NCI-H1092 treated with DMSO at 0.1 percent for 48 hours (cell line): ENCODE measurements at places on chromosomes 16 and 17.

DNA sequence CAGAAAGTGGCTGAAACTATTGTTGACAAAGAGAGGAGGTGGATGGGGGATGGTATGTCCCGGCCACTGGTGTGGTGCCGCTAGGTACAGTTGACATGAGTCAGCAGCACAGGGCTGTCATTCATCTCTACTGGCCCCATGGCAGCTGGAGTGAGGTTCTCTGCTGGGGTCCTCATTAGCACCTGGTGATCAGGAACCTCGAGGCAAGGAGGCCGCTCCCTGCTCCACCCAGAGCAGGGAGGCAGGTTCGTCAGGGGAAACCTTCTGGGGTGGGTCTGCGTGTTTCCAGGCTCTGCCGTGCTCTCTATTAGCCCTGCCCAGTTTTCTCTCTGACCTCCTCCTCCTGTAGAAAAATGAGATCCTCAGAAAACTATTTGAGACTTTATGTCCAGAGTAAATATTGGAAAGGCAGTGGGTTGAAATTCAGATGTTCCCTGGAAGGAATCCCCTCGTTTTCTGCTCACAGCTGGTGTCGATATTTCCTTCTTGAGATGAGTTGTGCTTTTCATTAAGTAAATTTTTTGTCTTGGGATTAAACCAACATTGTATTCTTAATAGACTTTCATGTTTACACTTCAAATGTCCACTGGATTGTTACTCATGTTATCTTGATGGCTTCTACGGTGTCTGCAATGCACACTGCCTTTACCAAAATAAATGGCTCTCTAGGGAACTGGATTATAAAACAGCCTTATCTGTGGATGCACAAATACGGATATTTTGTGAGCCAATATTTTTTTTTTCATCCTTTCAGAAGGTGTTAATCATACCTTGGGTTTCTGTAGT, 7.1 kb downstream of the NTN1 start:
- no peak for DNase-seq

DNA sequence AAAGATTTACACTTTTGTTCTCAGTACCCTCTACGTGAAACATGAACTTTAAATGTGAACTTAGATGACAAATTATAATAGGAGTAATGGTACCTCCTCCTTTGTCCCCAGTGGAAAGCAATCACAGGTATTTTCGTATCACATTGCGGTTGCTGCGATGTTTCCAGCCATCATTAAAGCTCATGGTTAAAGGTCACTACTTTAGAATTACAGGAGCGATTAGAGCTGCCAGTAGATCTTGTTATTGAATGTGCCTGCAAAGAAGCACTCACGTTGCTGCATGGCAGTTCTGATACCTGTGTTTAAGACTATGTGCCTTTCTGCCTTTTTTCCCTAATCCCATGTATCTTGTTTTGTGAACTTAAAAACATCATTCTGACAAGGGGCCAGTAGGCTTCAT, 301.0 kb downstream of the CPPED1 start:
- DNase-seq = no peak

- DNase-seq = no peak
These were observed 5.5 kb downstream of the TAC4 start for GRCh38 chr17:49842371-49842770.

DNA sequence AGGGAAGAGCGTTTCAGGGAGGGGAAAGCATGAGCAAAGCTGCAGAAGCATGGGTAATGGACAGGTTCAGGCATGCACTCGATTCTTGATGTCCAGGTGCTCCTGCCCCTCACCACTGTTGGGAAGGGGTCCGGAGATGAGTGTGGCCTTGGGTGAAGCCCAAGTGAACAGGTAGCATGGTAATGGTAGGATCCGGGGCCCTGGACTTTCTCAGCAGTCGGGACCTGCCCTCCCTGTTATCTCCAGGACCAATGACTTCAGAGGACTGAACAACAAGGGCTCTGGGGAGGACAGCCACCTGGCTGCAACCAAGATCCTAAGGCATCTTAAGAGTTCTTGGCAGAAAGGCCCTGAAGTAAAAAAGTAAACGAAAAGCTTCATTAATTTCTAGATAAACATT, 306.8 kb downstream of the CPPED1 start:
- no peak for DNase-seq

DNA sequence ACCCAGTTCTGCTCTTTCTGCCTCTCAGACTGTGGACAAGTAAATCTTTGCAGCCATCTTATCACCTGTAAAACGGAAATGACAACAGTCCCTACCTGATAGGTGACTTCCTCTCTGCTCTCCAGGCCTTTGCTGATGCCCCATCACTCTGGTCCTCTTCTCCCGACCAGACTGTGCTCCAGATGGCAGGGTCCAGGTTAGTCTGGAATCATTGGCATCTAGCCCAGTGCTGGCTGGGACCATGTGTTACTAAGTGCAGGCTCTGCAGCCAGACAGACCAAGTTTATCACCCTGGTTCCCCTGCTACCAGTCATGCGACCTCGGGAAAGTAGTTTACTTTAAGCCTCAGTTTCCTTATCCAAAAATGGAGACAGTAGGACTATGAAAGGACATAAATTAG, 1.8 kb upstream of the NUBP1 start:
- DNase-seq = peak; percentile 70

GRCh38 chr17:61463316-61464129, 11.3 kb downstream of the TBX4 start:
- no peak for DNase-seq

GRCh38 chr17:64061178-64061898, 40.9 kb upstream of the ICAM2 start:
- no peak for DNase-seq

DNA sequence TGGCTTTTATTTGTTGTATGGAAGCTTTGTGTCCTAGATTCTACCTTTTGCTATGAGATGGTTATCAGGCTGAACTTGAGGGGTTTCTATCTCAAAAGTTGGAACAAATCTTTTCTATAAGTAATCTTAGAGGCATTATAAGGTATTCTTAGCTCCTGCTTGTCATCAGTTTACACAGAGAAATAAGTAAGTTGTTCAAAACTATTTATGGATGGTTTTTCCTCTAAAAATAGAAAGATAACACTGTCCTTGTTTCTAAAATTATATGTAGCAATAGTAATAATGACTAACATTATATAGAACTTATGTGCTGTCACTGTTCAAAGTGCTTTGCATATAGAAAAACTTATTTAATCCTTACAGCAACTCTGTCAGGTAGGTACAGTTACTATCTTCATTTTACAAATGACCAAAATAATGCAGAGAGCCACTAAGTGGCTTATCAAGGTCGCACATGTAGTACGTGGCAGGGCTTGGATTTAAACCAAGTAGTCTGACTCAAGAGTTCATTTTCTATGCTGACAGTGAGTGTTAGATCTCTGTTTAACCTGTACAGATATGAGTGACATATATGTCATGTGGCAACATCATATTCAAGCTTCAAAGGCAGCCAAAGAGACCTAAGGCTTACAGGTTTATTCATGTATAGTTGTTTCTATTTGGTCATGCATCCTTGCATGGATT, 59.0 kb downstream of the PHKB start:
- no peak for DNase-seq

DNA sequence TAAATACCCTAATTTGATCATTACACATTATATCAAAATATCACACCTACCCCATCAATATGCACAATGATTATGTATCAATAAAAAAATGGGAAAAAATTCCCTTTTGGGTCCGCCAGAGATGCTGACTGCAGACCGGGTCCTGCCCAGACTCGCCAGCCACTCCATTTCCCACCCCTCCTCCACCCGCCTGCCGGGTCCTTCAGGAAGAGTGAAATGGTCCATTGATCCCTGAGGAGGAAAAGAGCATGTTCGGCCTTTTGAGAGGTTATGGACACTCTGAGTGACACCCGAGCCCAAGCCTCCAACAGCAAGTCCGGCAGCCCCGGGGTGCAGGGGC, 123.9 kb upstream of the ZFHX3 start:
- DNase-seq = peak; percentile 58

DNA sequence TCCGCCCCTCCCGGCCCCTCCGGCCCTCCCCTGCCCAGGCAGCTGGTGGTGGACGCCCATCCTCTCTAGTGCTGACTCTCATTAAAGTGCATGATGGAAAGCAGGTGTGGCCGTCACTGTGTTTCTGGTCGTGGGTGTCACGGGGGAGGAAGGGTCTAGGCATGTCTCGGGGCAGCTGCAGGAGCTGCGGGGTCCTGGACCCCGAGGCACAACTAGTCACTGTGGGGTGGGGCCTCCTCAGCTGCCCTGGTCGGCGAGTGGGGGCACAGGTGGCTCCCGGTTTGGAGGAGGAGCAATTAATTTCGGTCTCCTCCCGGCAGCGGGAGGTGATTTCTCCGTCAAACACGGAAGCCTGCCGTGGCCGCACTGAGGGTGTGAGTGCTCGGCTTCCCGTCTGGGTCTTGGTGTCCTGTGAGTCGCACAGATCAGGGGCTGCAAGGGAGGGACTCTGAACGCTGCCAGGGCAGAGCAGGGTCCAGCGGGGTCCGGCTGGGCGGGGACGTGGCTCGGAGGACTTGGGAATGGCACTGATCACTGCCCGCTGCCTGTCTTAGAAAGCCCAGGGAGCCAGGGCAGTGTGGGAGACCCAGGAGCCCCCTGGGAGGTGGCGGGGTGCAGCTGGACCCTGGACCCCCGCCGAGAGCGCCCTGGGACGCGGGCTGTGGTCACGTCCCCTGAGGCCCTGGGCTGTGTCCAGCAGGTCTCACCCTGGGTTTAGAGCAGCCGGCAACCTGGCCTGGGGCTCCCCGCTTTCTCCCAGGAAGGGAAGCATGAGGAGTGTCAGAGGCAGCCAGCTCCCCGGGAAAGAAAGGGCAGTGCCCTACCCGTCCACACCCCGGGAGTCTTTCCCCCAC, 3.3 kb downstream of the TPSD1 start:
- DNase-seq = no peak

DNA sequence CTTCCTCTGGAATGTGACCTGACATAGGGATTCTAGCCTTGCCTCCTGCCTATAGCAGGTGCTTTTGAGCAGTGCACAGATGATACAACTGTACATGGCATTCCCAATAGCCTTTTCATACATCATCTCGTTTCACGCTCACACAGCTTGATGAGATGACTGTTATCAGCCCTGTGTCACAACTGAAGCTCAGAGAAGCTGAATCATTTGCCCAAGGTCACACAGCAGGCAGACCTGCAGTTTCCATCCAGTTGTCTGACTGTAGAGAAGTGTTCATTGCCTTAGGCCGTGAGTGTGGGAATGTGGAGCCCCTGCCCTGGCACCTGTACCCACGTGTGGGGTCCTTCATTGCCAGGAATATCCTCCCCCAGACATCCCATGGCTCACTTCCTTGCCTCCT, 20.1 kb downstream of the WFDC1 start:
- DNase-seq = no peak

- DNase-seq = peak; percentile 13
These were observed 17.4 kb upstream of the C17orf107 start for GRCh38 chr17:4881761-4882555.

- DNase-seq = no peak
These were observed 365.6 kb downstream of the SLC39A11 start for GRCh38 chr17:72726936-72727335.

DNA sequence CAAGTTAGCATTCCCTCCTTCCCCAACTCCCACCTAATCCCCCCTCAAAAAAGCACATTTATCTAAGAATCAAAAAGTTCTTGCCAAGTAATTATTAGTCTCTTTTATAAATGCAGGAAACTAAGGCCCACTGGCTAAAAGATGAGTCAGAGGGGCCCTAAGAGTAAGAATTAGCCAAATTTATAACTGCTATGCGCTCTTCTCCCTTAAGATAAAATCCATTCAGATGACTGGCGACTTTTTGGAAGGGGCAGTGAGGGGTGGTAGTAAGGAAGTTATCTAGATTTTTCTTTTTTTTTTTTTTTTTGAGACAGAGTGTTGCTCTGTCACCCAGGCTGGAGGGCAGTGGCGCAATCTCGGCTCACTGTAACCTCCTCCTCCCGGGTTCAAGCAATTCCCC, 17.1 kb downstream of the ZNF652 start:
- no peak for DNase-seq

DNA sequence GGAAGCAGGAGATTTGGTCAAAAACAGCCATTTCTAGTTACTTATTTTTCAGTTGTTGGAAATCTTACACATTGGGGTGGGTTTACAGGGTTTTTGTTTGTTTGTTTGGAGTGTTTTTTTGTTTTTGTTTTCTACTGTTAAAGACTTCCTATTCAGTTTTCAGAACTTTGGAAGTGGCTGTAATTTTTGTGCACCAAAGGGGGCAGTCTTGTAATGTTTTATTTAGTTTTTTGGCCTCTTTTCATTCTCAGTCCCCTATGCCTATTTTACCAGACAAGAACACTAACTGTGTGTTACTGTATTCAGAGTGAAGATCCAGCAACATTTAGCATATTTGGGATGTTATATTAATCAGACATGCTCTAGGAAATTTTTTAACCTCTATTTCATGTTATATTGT, 20.6 kb downstream of the TPPP3 start:
- DNase-seq = peak; percentile 51

DNA sequence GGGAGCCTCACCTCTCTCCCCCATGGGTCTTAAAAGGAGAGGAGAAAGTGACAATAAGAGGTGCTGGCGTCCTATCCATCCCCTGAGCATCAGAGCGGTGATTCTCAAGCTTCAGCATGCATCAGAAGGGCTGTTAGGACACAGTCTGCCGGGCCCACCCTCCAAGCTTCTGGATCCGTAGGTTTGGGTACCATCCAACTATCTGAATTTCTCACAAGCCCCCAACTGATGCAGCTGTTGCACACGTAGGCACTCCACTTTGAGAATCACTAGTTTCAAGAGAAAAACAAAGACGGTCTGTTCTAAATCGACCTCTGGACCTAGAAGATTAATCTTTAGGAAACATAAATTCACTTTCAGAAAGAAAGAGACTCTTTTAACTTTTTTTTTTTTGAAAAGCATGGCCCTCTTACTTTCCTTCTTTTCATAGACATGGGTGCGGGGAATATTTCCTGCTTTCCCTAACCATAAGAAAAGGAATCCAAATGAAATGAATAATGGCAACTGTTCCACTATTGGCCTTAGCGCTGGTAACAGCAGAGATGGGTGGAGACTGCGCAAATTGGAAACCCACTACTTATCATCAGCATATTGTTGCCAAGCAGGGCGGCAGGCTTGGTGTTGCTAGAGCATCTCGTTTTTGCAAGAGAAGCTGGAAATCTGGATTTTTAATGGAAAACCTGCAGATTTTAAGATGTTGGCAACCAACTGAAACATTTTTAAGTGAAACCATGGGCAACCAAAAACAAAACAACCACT, 144.4 kb downstream of the GAS7 start:
- DNase-seq = no peak

DNA sequence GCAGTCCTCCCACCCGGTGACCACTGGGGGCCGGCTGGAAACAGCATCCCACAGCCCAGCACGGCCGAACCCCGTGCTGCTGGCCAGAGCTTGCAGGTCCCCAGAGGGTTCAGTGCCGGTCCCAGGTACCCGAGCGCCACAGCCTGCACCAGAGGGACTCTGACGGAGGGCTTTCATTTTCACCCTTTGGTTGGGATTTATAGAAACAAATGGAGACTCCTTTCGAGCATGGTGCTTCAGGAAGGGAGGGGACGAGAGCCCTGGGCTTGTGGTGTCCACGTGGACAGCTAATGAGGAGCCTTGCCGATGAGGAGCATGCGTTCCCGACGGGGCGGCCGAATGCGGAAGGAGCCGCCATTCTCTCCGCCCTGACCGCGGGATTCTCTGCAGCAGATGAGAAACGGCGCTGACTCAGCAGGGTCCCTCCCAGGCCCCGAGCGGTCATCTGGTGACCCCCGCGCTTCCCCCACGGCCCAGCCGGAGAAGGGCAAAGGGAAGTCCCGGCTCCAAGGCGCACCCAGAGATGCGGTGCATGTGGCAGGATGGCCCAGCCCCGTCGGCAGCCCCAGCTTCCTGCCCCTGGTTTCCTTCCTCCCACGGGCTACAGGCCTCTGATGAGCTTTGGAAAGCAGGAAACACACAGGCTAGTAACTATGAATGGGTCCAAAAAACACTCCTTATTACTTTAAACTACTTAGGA, 9.8 kb downstream of the SLC38A10 start:
- no peak for DNase-seq
